Fibroblast of mammary gland (primary cell): ENCODE measurements at places on chromosomes 11 and 22.

GRCh38 chr11:110527146-110527545, 97.4 kb downstream of the FDX1 start:
- DNase-seq, result peak; percentile 46

GRCh38 chr22:27386186-27386585, 415.4 kb downstream of the MN1 start:
- DNase-seq, result no peak

DNA sequence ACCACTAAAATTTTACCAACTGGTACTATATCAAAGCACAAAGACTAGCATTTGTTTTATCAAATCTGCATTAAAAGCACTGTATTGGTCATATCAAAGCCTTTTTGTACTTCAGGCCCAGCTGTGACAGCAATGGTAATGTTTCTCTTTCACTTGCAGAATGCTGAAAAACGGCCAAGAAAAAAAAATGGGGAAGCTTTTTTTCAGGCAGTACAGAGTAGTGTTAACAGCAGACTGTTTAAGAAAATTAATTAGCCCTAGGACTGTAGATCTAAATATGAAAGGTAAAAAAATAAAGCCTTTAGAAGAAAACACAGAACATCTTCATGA, 33.3 kb downstream of the DENND5A start:
- peak; percentile 55 for DNase-seq

GRCh38 chr11:2789791-2790567, 90.2 kb upstream of the KCNQ1OT1 start:
- DNase-seq, result no peak

DNA sequence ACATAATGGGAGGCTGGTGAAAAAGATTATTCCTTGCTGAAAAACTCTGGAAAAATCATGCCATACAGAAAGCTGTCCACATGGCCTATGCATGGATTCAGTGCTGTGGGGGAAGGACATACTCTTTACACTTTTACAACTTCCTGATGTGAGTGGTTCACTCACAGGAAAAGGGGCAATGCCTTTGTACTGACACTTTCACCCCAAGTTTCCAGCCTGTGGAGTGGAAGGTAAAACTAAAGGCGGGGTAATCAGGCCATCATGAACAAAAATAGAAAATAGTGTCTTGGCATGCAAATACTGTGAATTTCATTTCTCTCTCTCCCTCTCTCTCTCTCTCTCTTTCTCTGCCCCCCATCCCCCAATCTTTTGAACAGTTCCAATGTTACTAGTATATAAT, 281.8 kb downstream of the ETS1 start:
- DNase-seq, result no peak

DNA sequence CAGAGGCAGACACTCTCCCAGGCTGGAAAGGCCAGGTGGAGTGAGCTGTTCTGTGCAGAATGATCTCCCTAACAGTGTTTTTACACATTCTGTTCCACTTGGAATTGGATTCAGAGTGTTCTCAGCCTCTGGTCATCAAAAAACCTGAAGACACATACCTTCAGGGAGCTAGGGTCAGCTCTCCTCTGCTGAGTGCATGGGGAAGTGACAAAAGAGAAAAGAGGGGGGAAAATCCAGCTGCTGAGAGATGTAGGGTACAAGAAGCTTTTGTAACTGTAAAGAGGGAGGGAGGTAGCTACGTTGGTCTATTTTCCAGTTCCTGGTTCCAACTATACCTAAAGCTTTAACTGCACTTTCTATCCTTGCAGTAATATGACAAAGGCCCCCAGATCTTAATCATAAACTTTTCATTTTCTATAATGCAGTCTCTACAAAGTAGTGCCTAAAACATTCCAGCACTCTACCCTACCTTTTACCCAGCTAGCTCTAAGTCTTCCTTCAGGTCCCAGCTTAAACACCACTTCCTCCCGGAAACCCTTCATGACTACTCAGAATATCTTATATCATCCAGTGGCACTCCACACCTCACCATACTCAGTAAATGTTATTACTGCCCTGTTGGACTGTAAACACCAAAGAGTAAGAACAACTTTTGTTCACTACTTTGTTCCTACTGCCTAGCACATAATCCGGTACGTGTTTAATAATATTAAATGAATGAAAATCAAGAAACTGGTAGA, 9.2 kb downstream of the MAPK1 start:
- no peak for DNase-seq

DNA sequence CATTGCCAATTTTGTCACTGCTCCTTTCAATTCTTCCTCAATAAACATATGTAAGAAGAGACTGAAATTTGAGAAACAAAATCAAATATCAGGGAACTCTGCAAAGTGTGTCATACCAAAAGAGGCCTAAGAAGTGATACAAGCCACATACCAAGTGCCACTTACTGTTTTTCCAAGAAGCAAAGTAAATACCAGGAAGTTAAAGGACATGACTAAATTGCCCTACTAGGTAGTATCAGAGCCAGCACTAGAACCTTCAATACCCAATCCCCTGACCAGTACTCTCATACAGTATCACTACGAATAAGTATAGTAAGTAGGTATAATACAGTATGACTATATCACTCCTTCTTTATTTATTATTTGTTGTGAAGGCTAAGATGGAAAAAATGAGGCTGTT, 13.6 kb downstream of the MAML2 start:
- no peak for DNase-seq

DNA sequence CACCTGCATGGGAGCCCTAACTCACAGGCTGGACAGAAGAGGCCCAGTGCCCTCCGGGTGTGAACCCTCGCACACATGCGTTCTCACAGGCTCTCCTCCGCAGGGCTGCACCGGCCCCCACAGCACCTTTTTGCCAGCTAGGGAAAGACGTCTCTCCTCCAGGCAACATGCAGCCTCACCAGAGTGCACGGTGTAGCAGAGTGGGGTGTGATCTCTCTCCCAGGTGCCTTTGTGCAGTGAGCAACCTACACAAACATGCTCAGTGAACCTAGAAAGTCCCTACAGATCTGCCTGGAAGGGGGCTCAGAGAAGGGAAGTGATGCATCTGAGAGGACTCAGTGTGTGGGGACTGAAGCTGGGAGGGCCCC, 3.7 kb upstream of the CARNS1 start:
- DNase-seq, result no peak

GRCh38 chr11:101498891-101499290, 84.9 kb downstream of the TRPC6 start:
- no peak for DNase-seq

DNA sequence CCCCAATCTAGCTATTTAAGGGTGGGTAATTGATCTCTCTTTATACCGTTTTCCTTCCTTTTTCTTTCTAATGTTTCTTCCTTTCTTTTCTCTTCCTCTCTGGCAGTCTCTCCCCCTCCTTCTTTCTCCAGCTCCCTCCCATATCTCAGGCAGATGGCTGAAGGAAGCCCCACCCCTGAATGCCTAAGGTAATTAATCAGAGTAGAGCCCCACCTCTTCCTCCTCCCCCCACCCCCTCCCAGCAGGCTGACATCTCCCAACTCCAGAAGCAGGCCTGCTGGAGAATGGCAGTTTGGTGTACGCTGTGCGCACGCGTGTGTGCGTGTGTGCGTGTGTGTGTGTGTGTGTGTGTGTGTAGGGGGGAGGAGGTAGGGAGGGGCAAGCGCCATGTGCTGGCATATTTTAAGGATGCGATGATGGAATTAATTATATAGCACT, 122.6 kb downstream of the APOL5 start:
- DNase-seq, result peak; percentile 98

DNA sequence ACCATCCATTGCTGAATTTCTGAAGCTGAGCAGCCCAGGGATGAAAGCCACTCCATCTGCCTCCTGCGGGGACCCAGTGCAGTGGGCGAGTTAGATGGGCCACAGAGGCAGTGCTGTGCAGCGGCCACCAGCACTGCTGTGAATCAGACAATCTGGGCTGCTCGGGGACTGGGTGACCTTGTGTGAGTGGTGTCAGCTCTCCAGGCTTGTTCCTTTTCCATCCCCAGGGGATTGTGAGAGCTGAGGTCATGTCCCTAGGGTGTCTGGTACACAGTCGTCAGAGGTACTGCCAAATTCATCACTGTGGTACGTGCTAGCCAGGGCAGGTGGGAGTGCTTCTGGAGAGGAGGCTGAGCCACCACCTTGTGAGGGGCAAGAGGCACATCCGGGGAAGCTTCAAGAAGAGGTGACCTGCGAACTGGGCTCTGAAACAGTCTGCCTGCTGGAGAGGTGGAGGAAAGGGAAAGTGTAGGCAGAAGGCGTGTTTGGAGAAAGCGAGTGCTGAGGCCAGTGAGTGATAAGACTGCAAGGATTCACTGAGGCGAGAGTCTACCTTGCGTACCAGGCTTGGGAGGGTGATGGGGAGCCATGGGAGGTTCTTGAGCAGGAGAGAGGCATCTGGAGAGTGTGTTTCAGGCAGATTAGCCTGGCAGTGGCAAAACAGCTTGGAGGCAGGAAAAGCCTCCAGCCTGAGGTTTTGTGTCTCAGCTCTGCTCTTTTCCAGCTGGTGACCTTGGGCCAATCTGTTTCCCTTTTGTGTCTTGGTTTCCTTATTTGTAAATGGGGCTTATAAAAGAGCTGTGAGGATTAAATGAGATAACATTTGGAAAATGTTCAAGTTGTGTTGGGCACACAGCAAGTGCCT, 22.7 kb downstream of the CACNA1I start:
- DNase-seq, result peak; percentile 12

DNA sequence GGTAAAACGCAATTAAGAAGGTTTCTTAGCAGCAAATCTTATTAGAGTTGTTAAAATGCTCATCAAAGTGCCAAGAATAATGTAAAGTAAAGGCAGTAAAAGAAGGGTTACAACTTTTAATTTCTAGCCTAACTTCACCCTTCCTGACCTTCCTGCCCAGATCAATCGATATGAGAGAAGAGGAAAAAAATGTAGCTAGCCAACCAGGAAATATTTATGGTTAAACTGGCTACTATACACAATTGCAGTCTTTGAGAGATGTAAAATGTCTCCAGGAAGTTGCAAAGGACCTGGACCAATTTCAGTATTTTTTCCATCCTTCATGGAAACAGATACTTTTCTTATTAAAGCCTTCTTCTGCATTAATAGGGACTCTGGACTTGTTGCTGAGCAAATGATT, 141.8 kb upstream of the CCDC90B start:
- no peak for DNase-seq

GRCh38 chr11:14184028-14184940, 174.7 kb downstream of the RRAS2 start:
- DNase-seq, result peak; percentile 18

GRCh38 chr22:22768885-22769284, 118.7 kb upstream of the IGLL5 start:
- no peak for DNase-seq

GRCh38 chr11:28581286-28582242, 473.4 kb downstream of the METTL15 start:
- peak; percentile 85 for DNase-seq
